ENCODE measurements at places on chromosomes 2 and 18.

GRCh38 chr2:31674446-31674845 is 93.7 kb upstream of the SRD5A2 start:
- DNase-seq, result no peak

DNA sequence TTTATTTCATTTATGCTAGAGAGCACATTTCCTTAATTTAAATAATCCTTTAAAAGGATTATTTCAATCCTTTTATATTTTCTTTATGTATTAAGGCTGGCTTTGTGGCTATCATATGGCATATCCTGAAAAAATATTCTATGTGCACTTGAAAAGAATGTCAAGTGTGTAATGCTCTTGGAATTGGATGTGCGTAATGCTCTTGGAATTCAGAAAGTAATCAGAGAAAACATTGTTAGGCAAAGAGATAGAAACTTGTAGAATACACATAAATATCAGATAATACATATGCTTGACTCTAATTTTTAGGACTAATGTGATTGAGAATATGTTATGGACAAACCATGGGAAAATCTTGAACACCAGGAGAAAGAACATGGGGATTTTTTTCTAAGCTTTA is 197.5 kb upstream of the COL3A1 start:
- DNase-seq, result no peak

DNA sequence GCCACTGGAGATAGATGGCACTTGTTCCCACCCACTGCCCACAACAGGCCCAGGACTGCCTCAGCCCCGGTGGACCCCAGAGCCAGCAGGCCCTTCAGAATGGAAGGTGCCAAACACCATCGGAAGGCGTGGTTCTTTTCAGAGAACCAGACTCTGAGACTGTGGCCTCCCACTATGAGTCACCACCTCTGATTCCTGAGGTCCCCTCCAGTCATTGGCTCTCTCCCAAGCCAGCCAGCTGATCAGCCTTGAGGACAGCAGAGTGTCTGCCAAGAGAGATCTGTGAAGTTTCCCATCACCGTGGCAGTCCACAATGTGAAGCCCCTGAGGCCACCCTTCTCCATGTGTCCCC is 10.4 kb upstream of the MAP3K2 start:
- no peak for DNase-seq

DNA sequence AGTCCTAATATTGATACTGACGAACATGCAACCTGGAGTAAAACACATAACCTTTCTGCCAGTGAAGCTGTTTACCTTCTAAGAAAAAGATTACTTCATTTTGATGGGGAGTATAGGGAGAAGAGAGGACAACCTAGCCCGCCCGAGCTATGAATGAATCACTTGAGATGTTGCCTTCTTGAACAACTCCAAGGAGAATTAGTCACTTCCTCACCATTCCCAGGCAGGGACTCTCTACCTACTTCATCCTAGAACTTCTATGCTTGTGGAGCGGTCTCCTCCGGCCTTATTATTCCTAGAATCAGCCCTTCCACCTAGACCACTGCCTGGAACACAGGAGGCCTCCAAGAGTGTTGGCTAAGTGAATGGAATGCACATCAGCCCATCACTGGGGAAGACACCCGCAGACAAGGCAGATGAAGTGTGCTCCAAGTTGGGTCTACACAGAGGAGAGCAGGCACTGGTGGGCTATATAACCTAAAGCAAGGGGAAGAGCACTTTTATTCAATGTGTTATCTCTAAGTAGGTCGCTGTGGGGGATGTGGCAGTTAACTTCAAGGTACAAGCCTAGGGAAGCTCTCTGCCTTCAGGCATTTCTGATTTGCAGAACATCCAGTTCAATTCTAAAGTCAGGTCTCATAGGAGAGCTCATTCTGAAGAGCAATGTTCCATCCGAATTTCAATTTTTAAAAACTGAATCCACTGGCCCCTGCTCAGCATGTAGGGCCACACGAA is 57.4 kb downstream of the STK39 start:
- peak; percentile 54 for DNase-seq

DNA sequence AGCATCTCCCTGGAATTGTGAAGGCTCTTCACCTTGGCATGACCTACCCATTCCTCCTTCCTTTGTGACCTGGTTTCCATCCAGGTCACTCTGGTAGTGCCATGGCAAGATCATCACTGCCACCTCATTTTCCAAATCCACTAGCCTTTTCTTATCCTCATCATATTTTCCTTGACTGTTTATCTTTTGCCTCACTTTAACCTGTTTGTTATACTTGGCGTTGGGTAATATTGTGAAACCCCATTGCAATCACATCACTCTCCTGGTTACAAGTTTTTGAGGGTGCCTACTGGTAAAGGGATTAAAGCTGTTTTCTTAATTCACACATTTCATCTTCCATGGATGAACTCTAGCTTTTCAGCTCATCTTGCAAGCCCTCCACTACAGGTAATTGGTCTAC is 39.1 kb upstream of the IGFBP2 start:
- no peak for DNase-seq

DNA sequence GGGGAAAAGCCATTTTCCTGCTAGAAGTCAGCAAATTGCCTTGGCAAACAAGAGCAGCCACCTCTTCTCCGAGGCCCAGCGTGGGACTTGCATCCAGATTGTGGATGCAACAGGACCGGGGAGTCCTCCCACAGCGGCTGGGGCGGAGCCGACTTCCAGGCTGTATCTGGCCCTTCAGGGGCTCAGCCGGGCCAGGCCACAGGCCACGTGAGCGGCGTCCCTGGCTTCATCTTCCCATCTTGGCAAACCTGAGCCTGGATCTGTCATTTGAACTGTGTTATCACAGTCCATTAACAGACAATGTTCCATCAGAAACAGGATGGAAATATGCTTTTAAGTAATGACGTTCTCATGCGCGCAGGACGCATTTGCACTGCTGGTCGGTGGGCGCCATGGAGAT is 483.5 kb upstream of the SALL3 start:
- no peak for DNase-seq

Data from epithelial cell of prostate (primary cell).